Keratinocyte (primary cell): ENCODE measurements at places on chromosomes 3 and 15.
A peak's percentile ranks its signal among the peaks of the same experiment; 100 is the strongest.

GRCh38 chr3:12898290-12898964 is 57.1 kb upstream of the RPL32 start:
- H3K27ac ChIP-seq, result no peak overlapping the region
- peaks cover 8% of the 10 kb centered on the region for H3K36me3 ChIP-seq
- peaks cover 12% of the 10 kb centered on the region for H3K4me1 ChIP-seq
- H3K4me3 ChIP-seq, result no peak overlapping the region

- no peak for DNase-seq
Observed at GRCh38 chr15:27050163-27050562, 79.2 kb downstream of the GABRG3 start.

DNA sequence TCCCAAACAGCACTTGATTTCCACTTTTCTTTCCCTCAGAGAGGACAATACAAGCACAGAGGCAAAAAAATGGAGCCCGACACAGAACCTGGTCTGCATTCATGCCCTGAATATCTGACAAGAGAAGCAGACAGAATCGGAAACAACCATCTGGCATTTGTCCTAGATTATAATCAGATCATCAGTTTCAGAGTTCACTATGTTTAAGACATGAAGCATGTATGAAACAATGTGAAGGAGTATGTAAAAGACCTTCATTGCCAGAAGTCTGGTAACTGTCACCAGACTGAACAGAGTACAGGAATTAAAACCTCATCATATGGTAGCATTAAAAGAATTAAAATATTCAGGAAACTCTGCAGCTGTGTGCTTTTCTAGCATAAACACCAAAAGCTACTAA is 65.0 kb downstream of the SETD2 start:
- H3K27ac ChIP-seq, result no peak overlapping the region
- H3K4me1 ChIP-seq, result peaks cover 10% of the 10 kb centered on the region
- H3K4me3 ChIP-seq, result no peak overlapping the region
- peaks cover 9% of the 10 kb centered on the region for H3K36me3 ChIP-seq
- no peak for DNase-seq
- H3K27me3 ChIP-seq, result no peaks in the 10 kb centered on the region

- H3K4me1 ChIP-seq, result no peaks in the 10 kb centered on the region
- no peak overlapping the region for H3K27ac ChIP-seq
- H3K4me3 ChIP-seq, result no peak overlapping the region
- DNase-seq, result no peak
Observed at GRCh38 chr3:41502481-41502880, 303.2 kb downstream of the CTNNB1 start.

DNA sequence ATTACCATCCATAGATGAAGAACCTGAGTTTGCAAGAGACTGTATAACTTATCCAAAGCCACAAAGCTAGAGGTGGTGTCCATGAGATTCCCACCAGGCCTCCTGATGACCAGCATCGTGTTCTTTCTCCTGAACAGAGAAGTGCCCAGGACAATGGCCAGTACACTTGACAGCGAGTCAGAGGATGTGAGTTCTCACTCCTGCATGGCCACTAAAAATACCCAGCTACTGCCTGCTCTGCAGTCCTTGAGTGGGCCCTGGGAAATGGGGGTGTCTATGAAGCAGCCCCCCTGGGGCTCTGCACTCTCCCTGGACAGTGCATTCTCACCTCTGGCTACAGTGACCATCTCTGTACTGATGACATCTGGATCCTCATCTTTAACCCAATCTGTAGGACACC is 201.2 kb downstream of the RPLP1 start:
- H3K27ac ChIP-seq, result no peak overlapping the region
- H3K4me1 ChIP-seq, result peaks cover 7% of the 10 kb centered on the region
- H3K27me3 ChIP-seq, result peaks cover 17% of the 10 kb centered on the region
- H3K4me3 ChIP-seq, result no peak overlapping the region

DNA sequence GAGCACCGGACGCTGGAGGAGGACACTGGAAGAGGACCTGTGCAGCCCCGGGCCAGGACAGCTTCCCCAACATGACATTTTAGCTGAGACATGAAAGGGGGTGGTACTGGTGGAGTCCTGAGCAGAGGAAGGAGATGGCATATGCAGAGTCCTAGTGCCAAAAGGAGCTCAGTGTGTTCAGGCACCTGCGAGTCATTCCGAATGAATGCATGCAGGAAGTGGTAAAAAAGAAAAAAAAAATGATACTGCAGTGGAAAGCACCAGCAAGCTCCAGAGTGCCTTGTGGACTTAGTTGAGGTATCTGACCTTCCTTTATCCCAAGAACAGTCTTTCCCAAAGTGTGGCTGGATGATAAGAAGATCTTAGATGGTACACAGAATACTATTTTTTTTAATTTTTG is 6.6 kb upstream of the ZNF148 start:
- peaks cover 10% of the 10 kb centered on the region for H3K4me1 ChIP-seq
- no peaks in the 10 kb centered on the region for H3K27me3 ChIP-seq
- H3K36me3 ChIP-seq, result no peaks in the 10 kb centered on the region
- DNase-seq, result no peak
- no peak overlapping the region for H3K27ac ChIP-seq
- H3K4me3 ChIP-seq, result no peak overlapping the region

DNA sequence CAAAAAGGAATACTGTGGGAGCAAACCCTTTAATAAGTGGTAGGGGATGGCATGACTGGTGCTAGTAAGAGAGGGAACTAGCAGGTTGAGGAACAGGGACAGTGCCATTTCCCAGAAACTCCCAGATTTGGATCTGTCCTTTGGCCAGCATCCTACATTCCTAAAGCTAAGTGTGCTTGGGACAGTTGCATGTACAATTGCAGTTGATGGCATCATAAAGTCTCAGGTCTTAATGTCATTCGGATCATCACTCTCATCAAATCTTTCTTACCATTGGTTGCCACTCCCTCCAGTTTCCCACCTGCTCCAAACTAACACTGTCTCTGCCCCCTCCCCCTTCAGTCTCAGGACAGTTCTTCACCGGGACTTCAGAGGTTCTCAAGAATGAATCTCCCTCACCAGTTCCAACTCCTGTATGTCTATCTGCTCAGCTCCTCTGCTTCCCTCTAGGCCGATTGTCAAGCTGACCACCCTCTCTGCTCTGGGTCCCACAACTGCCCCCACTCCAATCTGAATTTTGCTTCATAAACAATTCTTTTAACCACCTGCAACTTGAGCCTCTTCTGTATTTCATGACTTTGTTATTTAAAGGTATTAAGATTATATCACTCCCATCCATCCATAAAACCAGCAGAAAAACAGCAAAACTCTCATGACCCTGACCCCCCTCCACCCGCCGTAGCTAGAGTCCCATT is 260.8 kb downstream of the CGGBP1 start:
- H3K36me3 ChIP-seq, result no peaks in the 10 kb centered on the region
- no peak overlapping the region for H3K27ac ChIP-seq
- H3K4me3 ChIP-seq, result no peak overlapping the region
- no peaks in the 10 kb centered on the region for H3K4me1 ChIP-seq

- no peak overlapping the region for H3K4me3 ChIP-seq
- no peaks in the 10 kb centered on the region for H3K36me3 ChIP-seq
- DNase-seq, result no peak
- H3K27ac ChIP-seq, result no peak overlapping the region
- H3K4me1 ChIP-seq, result no peaks in the 10 kb centered on the region
- H3K27me3 ChIP-seq, result no peaks in the 10 kb centered on the region
Observed at GRCh38 chr3:158381262-158381868, 189.6 kb upstream of the MLF1 start.

DNA sequence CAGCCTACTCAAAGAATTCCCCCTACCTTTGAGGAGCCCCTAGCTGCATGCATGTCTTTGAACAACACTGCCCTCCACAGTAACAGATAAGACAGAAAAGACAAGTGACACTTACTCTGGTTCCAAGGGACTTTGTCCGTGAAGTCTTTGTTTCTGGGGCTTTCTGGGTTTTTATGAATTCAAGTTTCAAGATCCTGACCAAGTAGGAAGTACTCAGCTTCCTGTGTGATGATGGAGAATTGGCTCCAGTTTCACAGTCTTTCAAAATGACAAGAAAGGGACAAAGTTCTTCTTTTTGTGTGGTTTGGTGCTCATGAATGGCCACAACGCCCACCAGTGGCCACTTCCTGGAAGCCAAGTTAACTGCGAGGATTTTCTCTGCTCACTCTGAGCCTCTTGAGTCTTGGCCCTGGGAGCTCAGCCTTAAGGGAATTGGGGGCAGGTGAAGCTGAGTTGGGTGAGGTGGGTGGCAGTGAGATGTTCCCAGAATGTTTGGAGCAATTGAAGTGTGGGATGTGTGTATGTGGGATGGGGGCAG is at the start of gene CCR1:
Gene CCR1, minus strand, starts transcription at position 147 of the 538 bp plus-strand sequence. CDS start 4,000 bp downstream, outside the sequence.
- H3K4me3 ChIP-seq, result no peak within 1 kb of the TSS
- H3K36me3 ChIP-seq, result no peaks in the 10 kb centered on the region
- H3K27me3 ChIP-seq, result peaks cover 3% of the 10 kb centered on the region
- no peak for DNase-seq

DNA sequence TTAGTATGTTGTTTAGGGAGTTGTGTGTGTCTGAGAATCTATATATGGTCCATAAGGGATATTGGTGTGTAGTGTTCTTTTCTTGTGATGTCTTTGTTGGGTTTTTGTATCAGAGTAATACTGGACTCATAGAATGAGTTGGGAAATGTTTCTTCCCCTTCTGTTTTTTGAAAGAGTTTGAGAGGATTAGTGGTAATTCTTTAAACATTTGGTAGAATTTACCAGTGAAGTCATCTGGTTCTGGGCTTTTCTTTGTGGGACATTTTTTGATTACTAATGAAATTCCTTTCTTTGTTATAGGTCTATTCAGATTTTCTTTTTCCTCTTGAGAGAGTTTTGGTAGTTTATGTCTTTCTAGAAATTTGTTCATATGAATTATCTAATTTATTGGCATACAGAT is 16.9 kb downstream of the ACKR2 start:
- no peak for DNase-seq
- peaks cover 27% of the 10 kb centered on the region for H3K4me1 ChIP-seq
- H3K27ac ChIP-seq, result no peak overlapping the region
- no peaks in the 10 kb centered on the region for H3K36me3 ChIP-seq
- no peaks in the 10 kb centered on the region for H3K27me3 ChIP-seq

- H3K4me1 ChIP-seq, result no peaks in the 10 kb centered on the region
- H3K36me3 ChIP-seq, result no peaks in the 10 kb centered on the region
Observed at GRCh38 chr3:146067048-146067447, 93.9 kb downstream of the PLOD2 start.

- no peaks in the 10 kb centered on the region for H3K36me3 ChIP-seq
- no peaks in the 10 kb centered on the region for H3K4me1 ChIP-seq
- no peaks in the 10 kb centered on the region for H3K27me3 ChIP-seq
- H3K27ac ChIP-seq, result no peak overlapping the region
Observed at GRCh38 chr15:86489981-86490380, 410.3 kb downstream of the AGBL1 start.

DNA sequence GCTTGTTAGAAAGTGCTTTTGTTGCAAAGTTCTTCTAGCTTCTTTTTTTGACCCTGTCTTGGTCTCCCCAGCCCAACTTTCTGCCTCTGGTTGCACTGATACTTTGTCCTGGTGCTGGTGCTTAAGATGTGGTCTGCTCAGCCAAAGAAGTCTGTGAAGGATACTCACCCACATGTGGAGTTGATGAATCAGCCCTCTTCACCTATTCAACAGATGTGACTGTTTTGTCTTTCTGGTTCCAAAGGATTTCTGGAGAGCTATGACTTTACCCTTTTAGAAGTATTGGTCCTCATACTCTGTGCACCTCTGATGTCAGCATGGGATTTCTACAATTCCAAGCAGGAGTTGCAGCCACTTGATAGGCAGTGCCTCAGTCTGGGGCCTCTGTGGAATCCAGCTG is 84.1 kb downstream of the PCCB start:
- no peak for DNase-seq
- no peak overlapping the region for H3K27ac ChIP-seq
- no peaks in the 10 kb centered on the region for H3K4me1 ChIP-seq

DNA sequence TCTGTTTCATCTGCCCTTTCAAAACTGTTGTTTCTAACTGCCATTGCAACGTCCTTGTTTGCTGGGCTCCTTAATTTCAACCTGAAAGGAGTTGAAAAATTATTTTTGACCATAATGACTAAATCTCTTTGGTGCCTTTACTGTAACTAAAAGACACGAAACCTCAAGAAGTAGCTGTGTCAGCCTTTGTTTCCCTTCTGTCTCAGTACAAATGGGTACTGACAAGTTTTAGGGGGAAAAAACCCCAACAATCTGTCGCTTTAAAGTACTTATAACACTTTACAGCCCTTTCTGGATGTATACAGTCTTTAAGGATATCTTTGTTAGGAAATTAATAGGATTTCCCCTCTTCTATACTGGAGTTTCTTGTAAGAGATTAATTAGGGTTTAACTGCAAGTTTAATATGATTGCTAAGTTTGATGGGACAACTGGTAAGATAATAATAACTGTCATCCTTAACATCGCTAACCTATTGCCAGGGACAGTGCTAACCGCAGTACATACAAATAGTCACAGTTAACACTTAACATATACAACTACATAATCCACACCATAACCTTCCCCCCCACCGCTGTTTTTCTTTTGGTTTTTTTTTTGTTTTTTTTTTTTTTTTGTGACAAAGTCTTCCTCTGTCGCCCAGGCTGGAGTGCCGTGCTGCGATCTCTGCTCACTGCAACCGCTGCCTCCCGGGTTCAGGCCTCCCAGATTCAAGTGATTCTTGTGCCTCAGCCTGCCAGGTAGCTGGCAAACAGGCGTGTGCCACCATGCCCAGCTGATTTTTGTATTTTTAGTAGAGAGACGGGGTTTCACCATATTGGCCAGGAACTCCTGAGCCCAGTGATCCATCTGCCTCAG is 1.7 kb downstream of the GXYLT2 start:
- H3K36me3 ChIP-seq, result no peaks in the 10 kb centered on the region

DNA sequence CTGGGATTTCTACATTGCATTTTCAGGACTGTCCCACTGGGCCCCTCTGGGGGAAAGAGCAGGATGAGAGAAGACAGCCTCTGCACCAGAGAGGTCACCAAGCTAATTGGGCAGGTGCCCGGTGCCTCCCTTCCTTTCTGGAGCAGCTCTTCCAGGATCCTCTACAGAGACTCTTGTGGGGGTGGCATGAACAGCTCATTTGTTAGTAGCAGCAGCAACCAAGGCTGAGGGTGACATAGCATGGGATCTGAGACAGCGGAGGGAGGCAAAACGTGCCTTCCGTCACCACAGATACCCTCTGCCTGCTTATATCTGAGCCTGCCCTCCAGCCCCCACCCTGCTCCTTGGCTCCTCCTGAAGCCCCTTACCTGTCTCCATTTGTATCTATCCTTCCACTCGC is 83.1 kb upstream of the OXTR start:
- H3K27me3 ChIP-seq, result no peaks in the 10 kb centered on the region
- no peak overlapping the region for H3K27ac ChIP-seq
- H3K4me3 ChIP-seq, result no peak overlapping the region
- no peak for DNase-seq
- peaks cover 4% of the 10 kb centered on the region for H3K36me3 ChIP-seq
- H3K4me1 ChIP-seq, result peaks cover 20% of the 10 kb centered on the region

GRCh38 chr3:86695752-86696151 is 295.2 kb downstream of the VGLL3 start:
- no peak for DNase-seq
- no peaks in the 10 kb centered on the region for H3K4me1 ChIP-seq
- H3K36me3 ChIP-seq, result no peaks in the 10 kb centered on the region
- H3K27ac ChIP-seq, result no peak overlapping the region
- H3K4me3 ChIP-seq, result no peak overlapping the region
- no peaks in the 10 kb centered on the region for H3K27me3 ChIP-seq

- H3K4me1 ChIP-seq, result peaks cover 8% of the 10 kb centered on the region
- peak overlapping the region; percentile 8 for H3K27ac ChIP-seq
- H3K4me3 ChIP-seq, result peak overlapping the region; percentile 14
- no peaks in the 10 kb centered on the region for H3K27me3 ChIP-seq
- no peak for DNase-seq
Observed at GRCh38 chr3:153829606-153830170, 291.5 kb upstream of the ARHGEF26 start.

- no peak within 1 kb of the TSS for H3K4me3 ChIP-seq
- DNase-seq, result no peak
- peaks cover 7% of the 10 kb centered on the region for H3K27me3 ChIP-seq
- H3K27ac ChIP-seq, result no peak within 1 kb of the TSS
- no peaks in the 10 kb centered on the region for H3K36me3 ChIP-seq
- H3K4me1 ChIP-seq, result no peaks in the 10 kb centered on the region
Observed at GRCh38 chr3:46370839-46371518, at the start of gene CCR5. Gene CCR5 (plus strand): TSS chr3:46370946. CDS start chr3:46372903, 1,957 bp downstream.
